Hematopoietic multipotent progenitor cell treated with erythropoietin and hydrocortisone succinate and interleukin-3 and kit ligand, for 15 days (in vitro differentiated cells): ENCODE measurements at places on chromosomes 12 and 14.

DNA sequence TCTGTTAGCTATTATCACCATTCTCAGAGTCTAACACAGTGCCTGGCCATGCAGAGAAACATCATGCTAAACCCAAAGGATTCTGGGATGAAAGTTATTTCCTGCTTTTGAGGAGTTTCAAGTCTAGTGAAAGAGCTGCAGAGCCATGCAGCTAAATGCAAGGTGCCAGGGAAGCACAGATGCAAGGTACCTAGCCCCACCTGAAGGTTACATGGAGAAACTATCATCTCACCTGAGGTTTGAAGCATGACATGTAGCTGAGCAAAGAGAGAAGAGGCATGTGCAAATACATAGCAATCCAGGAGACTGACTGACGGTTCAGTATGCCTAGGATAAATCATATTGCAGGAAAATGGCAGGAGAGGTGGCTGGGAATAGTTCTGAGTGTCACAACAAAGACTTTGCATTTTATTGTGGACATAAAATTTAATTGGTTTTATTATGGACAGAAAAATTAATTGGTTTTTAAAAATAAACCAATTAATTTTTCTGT is 170.4 kb downstream of the PRKD1 start:
- no peak for DNase-seq

GRCh38 chr14:64035143-64035542 is 182.3 kb downstream of the SYNE2 start:
- no peak for DNase-seq

- DNase-seq: no peak
These were observed 36.5 kb upstream of the ANO4 start for GRCh38 chr12:100758083-100758482.

GRCh38 chr14:100234511-100234910 is 4.4 kb upstream of the YY1 start:
- no peak for DNase-seq

DNA sequence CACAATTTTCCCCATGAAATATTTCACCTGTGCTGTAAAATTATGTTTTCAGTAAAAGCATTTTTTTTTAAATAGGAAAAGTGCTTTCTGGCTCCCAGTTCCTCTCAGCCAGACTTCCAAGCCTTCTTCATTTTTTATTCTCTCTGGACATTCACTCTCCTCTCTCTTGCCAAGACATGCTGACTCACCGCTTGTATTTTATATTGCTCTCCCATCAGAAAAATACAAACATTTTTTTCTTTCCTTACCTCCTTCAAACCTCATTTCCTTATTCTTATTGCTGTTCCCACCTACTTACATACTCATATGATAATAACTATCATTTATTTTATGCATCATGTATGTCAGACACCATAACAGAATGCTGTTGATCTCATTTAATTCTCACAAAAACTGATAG is 37.7 kb upstream of the ZNF641 start:
- no peak for DNase-seq

- no peak for DNase-seq
These were observed 73.6 kb upstream of the REP15 start for GRCh38 chr12:27622436-27623195.

GRCh38 chr14:101026341-101026740 is 122.8 kb upstream of the RTL1 start:
- no peak for DNase-seq

DNA sequence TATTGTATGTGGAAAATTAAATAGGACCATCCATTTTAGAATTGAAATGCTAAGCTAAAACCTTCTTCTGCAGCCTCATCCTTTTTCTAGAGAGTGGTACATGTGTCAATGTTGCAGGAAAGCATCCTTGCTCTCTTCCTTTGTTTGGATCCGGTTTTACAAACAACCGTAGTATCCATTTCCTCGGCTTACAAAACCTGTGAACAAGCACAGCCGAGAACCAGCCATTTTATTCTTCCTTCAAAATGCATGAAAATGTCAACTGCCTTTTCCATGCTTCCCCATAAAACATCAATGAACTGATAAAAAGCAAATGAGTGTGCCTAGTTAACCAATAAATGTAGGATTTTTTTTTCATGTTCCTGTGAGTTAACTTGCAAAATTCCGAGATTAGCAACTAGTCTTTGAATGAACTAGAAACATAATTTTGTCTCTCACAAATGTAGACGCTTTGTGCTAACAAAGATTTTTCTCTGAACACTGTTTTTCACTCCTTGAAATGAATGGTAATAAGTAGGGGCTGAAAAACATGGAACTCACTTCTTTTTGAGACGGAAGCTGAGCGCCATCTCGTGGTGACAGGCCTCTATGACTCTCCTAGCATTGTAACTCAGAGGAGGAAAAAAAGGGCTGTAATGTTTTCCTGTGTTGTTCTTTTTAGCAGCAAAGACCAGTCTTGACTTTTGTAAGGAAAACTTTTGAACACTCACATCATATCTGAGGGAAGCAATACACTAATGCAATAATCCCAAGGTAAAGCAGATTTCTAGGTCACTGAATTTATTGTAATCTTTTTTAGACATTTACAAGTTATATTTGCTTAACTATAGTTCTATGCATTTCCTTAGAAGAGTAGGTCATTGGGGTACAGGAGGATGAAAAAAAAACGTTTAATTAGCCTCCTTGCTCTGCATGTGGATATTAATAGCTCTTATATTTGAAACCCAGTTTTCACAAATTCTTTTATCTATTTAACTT is 157.4 kb upstream of the FOXG1 start:
- DNase-seq: peak; percentile 2

DNA sequence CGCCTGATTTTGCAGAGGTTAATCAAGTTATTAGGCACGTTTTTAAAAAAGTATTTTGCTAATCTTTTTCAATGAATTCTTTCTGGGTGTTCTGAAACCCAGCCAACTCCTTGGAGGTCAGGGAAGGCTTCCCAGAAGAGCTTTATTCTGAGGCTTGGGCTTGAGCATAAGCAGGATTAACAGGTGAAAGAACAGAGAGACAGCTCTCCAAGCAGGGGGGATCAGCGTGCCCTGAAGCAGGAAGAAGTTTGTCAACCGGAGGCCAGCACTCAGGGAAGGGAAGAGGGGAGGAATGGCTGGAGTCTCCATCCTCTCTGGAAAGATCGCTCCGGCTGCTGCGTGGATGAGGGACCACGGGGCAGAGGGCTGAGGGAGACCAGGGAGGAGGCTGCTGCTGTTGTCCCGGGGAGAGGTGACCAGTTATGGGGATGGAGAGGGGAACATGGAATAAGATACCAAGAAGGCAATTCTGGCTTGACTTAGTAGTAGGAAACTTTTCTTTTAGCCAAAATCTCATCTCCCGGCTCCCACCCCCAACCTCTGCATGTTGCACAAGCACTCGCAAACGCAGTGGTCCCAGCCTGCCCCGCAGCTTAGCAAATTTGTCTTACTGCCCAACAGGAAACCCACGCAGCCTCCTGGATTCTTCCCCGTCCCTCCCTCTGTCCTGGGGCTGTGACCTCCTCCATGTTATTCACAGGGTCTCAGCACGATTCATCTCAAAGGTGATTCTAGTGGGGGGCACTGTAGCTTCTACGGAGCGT is 1.1 kb upstream of the SSH1 start:
- DNase-seq: no peak

DNA sequence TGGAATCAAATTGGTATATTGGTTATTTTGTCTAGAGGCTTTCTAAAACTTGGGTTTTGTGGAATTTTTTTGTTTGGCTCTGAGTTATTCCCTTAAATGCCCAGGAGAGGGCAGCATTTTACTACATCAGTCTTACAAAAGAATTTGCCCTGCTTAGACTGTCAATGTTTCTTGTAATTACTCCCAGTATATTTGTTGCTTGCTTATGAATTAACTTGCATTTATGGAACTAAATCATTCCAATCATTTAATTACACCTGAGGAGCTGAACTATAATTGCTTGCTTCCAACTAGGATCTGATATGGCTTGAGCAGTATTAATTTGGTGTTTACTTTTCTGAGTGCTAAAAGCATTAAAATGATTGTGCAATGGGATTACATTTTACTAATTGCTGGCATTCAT is 48.7 kb downstream of the MIPOL1 start:
- peak; percentile 54 for DNase-seq
